ENCODE measurements at places on chromosomes 1 and 21. TPM values are rescaled to one million over a fixed set of nuclear protein-coding genes. Genes with fewer than 3 reads are reported as not detected.

DNA sequence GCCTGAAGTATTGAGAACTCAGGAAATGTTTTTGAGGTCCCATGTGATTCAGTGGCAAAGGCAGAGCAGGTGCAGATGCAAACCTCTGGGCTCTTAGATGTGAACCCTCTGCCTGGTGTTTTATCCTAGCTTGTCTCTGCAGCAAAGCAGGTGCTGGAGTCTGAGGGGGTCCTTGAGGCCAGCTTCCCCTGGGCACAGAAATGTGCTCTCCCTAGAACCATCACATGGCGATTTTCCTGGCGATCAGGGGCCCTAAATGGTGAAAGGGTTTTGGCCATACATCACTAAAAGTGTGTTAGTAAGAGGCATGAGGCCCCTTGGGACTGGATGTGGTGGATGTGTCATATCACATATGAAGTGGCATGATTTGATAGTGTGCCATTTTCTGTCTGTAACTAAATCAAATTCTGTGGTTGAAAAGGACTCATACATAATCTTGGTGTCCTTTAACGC is 144.8 kb downstream of the ST6GALNAC3 start:
- peak; percentile 52 for DNase-seq
- H3K4me1 ChIP-seq, result peaks cover 20% of the 10 kb centered on the region
- no peak overlapping the region for H3K4me3 ChIP-seq
- no peaks in the 10 kb centered on the region for H3K27me3 ChIP-seq
- no peaks in the 10 kb centered on the region for H3K36me3 ChIP-seq

GRCh38 chr1:54474310-54475251 is 68.4 kb upstream of the SSBP3 start:
- H3K4me3 ChIP-seq, result peak overlapping the region; percentile 39
- no peaks in the 10 kb centered on the region for H3K36me3 ChIP-seq
- peaks cover 84% of the 10 kb centered on the region for H3K4me1 ChIP-seq

DNA sequence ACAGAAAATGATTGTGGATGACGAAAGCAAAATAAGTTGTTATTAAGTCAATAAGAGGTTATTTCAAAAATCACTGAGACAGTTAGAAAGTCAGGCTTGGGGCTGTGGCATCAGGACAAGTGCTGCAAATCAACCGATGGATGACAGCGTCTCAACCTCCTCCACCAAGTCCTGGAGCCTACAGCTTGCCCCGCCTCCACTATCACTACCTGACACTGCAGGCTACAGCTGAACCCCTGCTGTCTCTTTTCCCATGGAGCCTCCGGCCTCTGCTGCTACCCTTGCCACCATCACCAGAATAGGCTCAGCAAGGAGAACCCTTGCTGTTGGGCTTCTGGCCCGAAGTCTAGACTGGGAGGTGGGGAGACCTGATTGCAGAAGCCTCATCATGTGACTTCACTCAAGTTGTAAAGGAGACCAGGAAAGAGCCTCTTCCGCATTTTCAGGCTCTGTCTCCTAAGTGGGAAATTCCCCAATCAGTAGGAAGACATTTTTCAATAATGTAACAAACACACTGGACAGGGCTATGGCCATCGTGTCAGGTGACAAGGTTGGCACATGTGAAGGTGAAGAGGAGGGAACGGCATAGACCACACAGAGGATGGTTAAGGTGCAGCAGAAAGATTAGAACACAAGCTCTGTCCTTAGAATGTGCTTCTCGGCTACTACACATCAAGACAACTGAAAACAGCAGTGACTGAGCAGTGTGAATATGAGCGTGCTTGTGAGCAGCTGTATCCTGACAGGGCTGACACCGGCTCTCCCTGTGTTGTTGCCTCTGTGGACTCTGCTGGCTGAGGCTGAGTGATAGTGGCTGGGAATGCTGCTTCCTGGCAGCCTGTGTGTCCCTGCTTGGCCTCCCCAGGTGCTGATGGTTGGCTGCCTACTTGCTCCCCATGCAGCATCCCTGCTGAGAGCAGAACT is 660.7 kb downstream of the PTPRU start:
- H3K27ac ChIP-seq, result no peak overlapping the region
- H3K4me3 ChIP-seq, result no peak overlapping the region
- H3K4me1 ChIP-seq, result no peaks in the 10 kb centered on the region
- H3K27me3 ChIP-seq, result no peaks in the 10 kb centered on the region

DNA sequence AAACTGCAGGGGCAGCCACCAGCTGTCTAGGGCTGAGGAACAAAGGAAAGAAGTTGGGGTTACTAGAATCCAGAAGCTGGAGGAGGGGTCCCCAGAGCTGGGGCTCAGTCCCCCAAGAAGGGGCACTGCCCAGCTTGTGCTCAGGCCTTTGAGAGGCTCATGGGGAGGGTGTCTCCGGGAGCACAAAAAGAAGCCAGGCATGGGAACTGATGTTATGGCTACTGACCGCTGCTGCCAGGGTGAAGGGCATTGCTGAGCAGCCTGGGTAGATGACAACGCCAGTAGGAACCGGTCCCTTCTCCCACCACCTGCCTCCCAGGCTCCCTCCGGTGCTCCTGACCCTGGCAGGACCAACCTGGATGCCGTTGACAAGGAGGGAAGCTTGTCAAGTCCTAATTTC is 762.5 kb upstream of the TPTE start:
- H3K27ac ChIP-seq, result no peak overlapping the region
- H3K4me3 ChIP-seq, result no peak overlapping the region
- no peaks in the 10 kb centered on the region for H3K4me1 ChIP-seq
- DNase-seq, result no peak
- H3K36me3 ChIP-seq, result no peaks in the 10 kb centered on the region

The INKA2 gene
- polyA plus RNA-seq, result 1.5 TPM

The NUP210L gene
- 0.05 TPM for polyA plus RNA-seq

The URB1 gene
- polyA plus RNA-seq, result 4.2 TPM

The DPYD gene
- polyA plus RNA-seq, result 13.1 TPM

The PADI1 gene
- polyA plus RNA-seq, result 0.57 TPM

The UBE2U gene
- not detected for polyA plus RNA-seq

All from thymus (tissue), 14 donors.